ENCODE measurements at places on chromosomes 2 and 18.

DNA sequence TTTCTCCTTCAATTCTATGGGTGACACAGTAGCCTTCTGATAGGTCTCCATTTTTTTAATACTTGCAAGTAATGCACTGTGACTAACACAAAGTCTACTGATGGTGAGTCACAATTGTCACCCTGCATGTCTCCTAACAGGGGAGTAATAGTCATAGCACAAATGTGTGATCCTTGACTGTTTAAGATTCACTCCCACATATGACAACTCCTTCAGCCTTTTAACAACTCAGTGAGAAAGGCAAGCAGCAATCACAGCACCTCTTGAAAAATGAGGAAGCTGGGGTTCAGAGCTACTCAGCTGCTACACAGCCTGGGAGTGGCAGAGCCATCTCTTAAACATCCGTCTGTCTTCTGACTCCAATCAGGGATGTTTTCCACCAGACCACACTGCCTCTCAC is 63.8 kb downstream of the EHD3 start:
- peak; percentile 60 for DNase-seq

DNA sequence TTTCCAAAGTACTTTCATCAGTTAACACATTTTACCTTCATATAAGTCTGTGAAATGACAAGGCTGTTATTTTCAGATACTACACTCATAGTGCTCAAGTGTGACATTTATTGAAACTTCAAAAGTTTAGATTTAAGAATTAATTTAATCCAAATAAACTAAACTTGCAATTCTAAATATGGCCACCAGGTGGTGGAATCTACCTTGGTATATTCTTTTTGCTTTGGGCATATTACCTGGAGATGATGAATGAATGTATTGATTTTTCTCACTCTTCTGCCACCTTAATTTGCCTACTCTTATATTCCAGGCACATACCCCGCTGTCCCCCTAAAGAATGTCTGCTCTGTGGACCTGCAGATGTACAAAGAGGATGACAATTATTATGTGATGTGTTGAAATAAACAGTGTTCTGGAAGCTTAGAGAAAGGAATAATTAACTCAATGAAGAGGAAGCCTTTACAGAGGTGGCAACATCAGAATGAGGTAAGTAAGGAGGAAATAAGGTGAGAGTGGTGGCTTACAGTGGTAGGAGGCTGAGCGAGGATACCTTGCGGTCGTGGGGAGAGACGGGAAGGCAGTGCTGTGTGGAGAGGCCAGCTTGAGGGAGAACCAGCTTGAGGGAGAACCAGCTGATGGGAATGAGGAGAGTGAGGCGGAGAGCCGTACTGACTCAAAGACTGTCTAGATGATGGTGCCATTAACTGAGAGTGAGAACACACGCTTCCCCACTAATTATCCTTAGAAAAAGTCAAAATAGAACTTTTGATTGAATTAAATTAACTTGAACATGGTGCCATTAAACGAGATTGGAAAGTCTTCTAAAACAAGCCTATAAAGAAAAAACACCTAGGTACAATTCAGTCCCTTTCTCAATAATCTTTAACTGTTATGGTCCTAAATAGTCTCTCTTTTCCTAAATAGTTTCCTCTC is 179.5 kb downstream of the CELF4 start:
- peak; percentile 63 for DNase-seq

- no peak for DNase-seq
Measured at GRCh38 chr2:88148929-88149438, 21.1 kb upstream of the FABP1 start.

- no peak for DNase-seq
Measured at GRCh38 chr2:68995916-68996315, 17.1 kb upstream of the ANTXR1 start.

All from hematopoietic multipotent progenitor cell treated with erythropoietin and hydrocortisone succinate and interleukin-3 and kit ligand, for 4 days (in vitro differentiated cells).